ENCODE measurements at places on chromosomes 2 and 18. TPM values are rescaled to one million over a fixed set of nuclear protein-coding genes. Genes with fewer than 3 reads are reported as not detected.

Gene IL18RAP
- total RNA-seq: under 0.01 TPM

Gene SCTR
- total RNA-seq: not detected

Gene CNDP2
- total RNA-seq: 66.6 TPM

Gene RGPD3
- 0.90 TPM for total RNA-seq

Gene AKAIN1
- total RNA-seq: not detected

Gene VIT
- 0.36 TPM for total RNA-seq

Gene MRO
- total RNA-seq: 3.1 TPM

Gene NOSTRIN
- 0.18 TPM for total RNA-seq

Gene KCNE4
- total RNA-seq: 10.7 TPM

Gene SCN7A
- total RNA-seq: under 0.01 TPM

Gene SRD5A2
- total RNA-seq: not detected

Gene NEB
- total RNA-seq: under 0.01 TPM

Gene DLX1
- not detected for total RNA-seq

Gene RMDN2
- 4.0 TPM for total RNA-seq

Gene MBD5
- 19.4 TPM for total RNA-seq

Gene REG3A
- not detected for total RNA-seq

Gene NEU4
- total RNA-seq: not detected

Gene SLC4A5
- 0.16 TPM for total RNA-seq

Gene RTKN
- total RNA-seq: 14.4 TPM

Gene B3GNT7
- not detected for total RNA-seq

Gene PPP1R1C
- total RNA-seq: not detected

Gene DCAF17
- total RNA-seq: 10.3 TPM

Gene TRABD2A
- total RNA-seq: 1.1 TPM

Gene TTC39C
- 8.8 TPM for total RNA-seq

Gene TBC1D8
- total RNA-seq: 9.4 TPM

Gene SETBP1
- total RNA-seq: 1.4 TPM

Gene ANKRD62
- total RNA-seq: not detected

Gene ADRA2B
- 0.16 TPM for total RNA-seq

Gene SPATS2L
- total RNA-seq: 65.7 TPM
